HFF-Myc (cell line): ENCODE measurements at places on chromosomes 4 and X.

- DNase-seq: no peak
Observed at GRCh38 chrX:38575888-38576287, 14.5 kb downstream of the TSPAN7 start.

- DNase-seq: no peak
Observed at GRCh38 chrX:110421500-110422455, 63.1 kb downstream of the RTL9 start.

DNA sequence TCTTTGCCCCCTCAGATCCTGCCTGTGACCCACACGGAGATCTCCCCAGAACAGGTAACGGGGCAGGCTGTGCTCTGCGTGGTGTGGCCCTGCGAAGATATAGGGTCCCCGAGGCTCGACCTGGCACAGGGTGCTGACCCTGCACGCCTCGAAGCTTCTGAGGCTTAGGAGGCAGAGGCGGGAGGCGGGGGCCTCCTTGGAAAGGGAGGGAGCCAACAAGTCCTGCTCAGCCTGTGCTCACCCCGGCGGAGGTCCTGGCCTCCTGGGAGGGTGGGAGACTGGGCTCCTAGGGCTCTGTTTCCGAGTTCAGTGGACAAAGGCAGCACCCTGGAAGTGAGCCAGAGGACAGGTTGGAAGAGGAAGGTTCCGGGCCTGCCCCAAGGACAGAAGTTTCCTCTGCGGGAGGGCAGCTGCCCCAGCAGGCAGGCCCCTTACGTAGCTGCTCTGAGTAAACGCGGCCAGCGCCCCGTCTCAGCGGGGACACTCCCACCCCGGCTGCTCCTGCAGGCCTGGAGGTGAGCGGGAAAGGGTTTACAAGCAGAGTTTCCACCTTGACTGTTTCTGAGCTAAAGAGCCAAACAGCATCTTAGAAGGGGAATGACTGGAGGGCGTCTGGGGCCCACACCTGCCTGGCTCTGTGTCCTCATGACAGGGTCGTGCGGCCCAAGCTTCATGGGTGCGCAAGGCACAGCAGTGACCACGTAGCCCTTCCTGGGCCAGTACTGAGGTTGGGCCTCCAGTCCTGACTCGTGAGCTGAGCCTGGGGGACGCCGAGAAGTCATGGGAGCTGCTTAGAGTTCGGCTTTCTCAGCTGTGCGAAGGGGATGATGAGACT is 16.1 kb downstream of the TMEM175 start:
- no peak for DNase-seq

DNA sequence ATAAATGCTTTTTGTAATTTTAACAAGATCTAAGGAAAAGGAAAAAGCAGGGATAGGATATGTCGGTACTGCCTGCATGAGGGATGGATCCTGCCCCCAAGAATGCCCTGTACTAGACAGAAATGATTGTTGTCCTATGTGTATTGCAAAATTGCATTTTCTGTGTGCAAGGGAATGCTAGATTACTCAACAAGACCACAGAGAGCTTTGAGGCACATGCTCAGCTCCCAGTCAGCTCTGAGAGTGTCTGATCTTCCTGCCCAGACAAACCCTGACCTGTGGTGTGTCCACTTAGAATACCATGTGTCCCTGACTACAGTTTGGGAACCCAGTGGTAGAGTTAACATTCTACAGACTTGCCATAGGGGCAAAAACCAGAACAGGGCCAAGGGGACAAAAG is 129.2 kb upstream of the PAK3 start:
- no peak for DNase-seq

GRCh38 chrX:67582436-67582835 is 38.6 kb downstream of the AR start:
- no peak for DNase-seq

- DNase-seq: no peak
Observed at GRCh38 chr4:71828470-71828869, 44.6 kb upstream of the GC start.
